DMS53 (cell line): ENCODE measurements at places on chromosomes 11 and 22.

GRCh38 chr11:2261436-2262230, 8.8 kb downstream of the ASCL2 start:
- DNase-seq = no peak

DNA sequence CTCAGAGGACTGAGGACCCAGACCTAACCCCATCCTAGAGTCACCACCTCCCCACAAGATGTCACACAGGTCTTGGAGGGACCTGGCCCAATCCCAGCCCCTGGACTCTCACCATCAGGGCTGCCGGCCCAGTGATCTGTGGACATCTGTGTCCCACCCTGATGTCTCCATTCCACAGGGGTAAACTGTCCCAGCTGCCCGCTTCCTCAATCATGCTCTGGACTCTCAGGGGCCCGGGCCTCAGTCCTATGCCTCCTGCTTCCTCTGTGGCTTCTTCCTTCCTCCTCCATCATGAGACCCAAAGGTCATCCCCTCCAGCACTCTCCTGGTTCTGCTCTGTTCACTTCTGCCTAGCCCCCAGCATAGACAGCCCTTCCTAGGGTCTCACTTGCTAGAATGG, 32.2 kb downstream of the ARAP1 start:
- DNase-seq = no peak

- peak; percentile 33 for DNase-seq
These were observed 1.3 kb downstream of the PAFAH1B2 start for GRCh38 chr11:117145393-117145761.

DNA sequence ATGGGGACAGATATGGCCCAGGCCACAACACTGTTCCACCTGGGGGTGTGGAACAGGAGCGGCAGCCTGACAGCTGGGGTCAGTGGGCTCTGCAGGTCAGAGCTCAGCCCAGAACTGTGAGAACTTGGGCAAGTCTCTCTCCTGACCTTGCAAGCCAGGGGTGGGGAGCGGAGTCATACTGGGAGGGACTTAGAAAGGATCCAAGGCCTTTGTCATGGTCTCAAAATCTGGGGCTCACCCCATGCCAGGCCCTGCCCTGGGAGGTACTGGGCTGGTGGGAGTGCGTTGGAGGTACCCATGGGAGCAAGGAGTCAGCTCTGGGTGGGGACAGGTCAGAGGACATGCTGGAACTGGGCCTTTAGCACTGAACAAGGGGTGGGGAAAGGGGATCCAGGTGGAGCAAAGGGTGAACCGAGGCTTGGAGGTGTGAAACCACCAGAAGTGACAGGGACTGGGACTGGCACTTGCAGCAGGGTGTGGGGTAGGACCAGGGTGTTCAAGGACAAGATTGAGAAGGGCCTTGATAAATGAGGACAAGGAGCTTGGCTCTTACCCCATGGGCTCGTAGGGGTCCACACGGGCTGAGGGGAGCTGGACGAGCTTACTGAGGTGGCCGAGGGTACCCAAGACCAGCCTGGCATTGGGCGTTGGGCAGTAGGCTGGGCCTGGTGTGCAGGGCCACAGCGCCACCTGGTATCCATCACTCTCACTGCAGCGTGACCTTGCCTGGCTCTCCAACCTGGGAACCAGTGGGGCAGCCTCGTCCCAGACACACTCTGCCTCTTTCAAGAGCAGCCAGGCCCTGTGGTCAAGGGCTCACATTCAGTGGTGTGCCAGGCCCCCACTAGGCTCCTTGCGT, 7.4 kb upstream of the PMM1 start:
- peak; percentile 75 for DNase-seq
